Effector CD4-positive, alpha-beta T cell (primary cell): ENCODE measurements at places on chromosomes 2 and 18.
A peak's percentile ranks its signal among the peaks of the same experiment; 100 is the strongest.

- no peak for DNase-seq
Observed at GRCh38 chr2:68282811-68283418, 30.6 kb upstream of the PPP3R1 start.

GRCh38 chr2:41836948-41837347 lies 210.9 kb upstream of the PKDCC start:
- peak; percentile 4 for DNase-seq

DNA sequence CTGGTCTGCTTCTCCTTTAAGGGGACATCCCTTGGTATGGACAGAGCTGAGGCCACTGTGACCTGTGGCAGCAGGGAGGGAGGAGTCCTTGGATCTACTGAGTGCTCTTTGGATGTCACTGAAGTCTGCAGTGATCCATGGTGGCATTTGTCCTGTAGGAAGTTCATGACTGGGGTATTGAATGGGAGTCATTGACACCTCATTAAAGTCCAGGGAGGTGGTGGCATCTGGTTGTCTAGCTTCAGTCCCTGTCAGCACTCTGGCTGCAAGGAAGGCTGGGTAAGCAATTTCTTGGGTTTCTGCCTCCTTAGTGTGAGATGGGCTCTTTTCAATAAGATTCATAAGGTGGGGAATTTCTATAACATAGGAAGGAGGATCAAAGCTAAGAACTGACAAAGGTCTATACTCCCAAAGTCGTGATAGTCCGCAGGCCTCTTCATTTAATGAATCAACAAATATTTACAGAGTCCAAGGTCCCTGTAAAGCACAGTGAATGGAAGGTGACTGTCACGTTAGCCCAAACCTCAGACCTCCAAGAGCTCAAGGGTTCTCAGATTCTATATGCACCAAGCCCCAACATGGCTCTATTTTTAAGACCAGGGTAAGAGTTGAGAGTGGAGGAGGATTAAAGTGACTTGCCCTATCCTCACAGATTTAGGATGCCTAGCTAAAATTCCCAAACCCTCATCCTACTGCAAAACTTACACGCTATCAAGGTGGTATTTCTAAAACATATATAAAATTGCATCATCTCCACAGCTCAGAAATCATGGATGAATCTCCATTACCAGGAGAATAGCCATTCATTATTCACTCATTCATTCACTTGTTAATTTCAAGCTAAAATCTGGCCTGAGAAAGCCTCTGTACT lies 40.2 kb downstream of the THNSL2 start:
- no peak for DNase-seq

DNA sequence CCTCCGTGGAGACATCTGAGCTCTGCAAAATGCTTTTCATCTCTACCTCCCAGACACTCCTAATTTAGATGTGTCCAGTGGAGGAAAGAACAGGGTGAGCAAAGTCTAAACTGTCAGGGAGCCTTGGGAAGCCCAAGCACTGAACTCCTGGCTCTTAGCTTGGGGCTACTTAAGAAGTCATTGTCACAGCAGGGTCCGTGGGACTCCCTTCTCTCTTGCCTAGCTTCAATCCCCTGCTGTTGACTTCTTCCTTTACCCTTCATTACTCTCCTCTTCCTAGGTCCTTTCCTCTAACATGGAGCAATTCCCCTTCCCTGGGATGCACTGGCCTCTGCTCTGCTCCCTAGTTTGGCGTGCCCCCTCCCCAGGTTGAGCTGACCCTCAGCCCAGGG lies 3.4 kb downstream of the OSR1 start:
- DNase-seq: no peak

GRCh38 chr2:241157841-241158545 lies 7.7 kb downstream of the PPP1R7 start:
- no peak for DNase-seq

- DNase-seq: no peak
Observed at GRCh38 chr2:27442920-27443282, 720 bp downstream of the KRTCAP3 start.

DNA sequence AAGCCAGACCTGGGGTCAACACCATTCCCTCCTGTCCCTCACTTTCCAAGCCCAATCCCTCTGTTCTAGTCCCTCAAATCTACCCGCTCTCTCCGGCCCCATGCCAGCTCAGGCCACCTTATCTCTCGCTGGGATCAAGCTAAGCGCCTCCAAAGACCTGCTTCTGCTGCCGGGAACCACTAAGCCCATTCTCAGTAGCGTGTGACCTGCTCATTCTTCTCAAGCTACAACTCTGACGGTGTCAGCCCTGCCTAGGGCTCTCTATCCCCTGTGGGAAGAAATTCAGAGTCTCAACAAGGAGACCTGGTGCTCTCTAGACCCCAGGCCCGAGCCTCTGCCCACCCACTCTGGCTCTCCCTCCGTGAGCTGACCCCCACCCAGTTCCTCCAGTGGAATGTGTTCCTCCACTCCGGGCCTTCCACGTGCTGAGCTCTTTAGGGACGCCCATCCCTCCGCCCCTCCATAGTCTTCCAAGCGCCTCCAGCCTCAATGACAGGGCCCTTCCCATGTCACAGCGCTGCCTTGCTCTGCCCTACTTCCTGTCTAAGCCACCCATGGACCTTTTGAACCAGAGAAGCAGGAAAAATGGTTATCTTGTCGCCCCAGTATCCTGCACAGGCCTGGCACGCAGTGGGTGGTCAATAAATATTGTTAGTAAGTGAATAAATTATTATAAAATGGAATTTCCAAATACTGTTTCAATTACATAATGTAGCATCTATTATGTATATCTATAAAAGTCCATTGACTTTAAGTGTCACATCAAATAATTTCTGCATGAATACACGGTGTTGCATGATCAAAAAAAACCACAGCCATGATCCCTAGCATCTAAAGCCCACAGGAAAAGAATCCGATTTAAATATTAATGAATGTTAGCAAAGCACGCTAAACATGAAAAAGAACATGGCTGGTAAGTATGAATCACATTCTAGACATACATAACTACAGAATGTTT lies 127.6 kb downstream of the ZNF516 start:
- DNase-seq: no peak

- no peak for DNase-seq
Observed at GRCh38 chr18:58161659-58162058, 117.6 kb downstream of the NEDD4L start.
